ENCODE measurements at places on chromosomes 3 and 15.

DNA sequence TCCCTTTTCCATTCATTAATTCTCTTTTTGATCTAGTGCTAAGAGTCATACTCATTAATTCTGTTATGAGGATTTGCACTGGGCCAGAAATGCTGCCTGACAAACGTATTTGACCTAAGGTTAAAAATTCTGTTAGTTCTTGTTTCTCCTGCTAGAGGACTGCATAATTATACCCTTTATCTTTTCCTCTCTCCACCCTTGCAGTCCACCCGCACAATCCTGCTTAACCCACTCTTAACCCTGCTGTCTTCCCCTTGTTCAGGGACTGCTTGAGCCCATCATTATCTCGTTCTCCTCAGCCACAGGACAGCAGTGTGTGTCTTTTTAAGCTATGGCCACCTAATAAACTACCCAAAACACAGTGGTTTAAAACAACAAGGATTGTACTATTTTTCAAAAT lies 31.1 kb upstream of the DYNC1LI1 start:
- no peak for DNase-seq

GRCh38 chr15:41501191-41501917 lies 7.7 kb downstream of the ITPKA start:
- DNase-seq, result no peak

DNA sequence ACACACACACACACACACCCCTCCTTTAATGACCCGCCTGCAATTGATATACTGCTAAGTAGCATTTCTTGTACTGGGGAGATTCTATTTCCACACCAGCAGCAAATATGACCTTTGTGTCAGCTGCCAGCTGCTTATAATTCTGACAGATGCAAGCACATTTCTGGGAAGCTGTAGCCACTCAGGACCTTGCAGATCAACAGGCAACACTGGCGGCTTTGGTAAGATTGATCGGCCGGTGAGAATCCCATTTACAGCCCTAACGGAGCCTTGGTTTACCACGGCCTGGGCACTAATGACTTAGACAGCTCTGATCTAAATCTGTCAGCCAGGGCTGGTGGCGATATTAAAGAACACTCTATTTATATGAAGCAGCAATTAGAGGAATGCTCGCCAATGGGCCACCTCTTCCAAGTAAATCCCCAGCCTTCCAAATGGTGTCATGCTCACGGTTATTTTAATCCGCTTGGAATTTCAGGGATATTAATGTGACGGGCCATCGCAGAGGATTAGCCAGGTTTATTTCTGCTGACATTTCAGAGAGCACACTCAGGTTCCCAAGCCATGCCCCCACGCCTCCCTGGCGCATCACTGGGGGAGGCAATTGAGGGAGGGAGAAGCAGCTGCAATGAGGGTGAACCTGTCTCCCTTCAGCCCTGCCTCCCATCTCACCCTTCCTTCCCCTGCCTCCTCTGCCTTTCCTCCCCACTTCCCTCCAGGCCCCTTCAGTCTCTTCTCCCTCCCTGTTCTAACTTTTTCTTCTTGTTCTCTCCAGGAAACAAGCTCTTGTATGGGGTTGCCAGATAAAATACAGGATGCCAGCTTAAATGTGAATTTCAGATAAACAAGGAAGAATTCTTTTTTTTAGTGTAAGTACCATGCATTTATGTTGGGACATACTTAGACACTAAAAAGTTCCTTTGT lies 287.0 kb downstream of the TLE3 start:
- no peak for DNase-seq

GRCh38 chr3:170780955-170781354 lies 89.0 kb downstream of the RPL22L1 start:
- no peak for DNase-seq

DNA sequence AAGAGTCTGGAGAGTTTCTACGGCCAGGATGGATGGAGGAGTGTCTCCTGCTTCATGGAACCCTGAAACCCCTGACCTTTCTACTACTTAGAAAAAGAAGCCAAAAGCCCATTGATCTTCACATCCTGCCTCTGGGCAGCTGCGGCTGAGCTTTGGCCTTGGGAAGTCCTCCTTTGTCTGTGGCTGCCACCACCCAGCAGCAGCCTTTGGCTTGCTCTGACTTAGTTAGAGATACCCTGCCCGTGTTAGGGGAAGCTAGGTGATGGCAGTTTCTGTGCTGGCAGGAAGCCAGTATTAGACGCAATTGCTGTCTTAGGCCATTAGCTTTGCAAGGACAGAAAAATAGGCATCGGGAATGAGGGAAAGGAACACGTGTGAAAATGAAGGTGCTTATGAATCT lies 18.8 kb downstream of the APH1B start:
- DNase-seq, result no peak

DNA sequence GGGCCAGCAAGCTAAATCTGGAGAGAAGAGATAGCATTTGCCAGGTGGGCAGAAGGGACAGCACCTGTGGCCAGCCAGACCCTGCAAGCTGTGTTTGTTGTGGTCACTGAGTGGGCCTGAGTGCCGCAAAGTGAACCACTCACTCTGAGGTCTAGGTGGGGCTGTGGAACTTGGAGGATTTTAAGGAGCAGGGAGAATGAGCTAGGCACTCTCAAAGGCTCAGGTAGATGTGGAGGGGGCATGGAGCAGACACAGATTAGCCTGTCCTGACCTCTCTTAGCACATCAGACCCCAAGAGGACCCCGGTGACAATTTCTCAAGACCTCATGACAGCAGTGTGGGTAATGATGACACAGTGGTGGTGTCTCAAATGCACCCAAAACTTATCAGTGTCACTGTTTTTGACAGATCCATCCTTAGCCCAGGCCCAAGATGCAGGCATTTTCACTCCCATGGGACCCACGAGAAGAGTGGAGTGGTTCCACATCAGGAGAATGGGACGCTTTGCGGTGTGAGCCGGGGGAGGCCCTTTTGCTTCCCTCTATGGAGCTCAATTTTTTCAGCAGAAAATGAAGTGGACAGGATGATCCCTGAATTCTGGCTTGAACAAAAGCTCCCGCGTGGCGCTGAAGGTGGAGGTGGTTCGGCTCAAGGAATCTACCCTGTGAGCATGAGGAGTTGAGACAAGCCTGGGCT lies 43.8 kb upstream of the TLE3 start:
- no peak for DNase-seq

DNA sequence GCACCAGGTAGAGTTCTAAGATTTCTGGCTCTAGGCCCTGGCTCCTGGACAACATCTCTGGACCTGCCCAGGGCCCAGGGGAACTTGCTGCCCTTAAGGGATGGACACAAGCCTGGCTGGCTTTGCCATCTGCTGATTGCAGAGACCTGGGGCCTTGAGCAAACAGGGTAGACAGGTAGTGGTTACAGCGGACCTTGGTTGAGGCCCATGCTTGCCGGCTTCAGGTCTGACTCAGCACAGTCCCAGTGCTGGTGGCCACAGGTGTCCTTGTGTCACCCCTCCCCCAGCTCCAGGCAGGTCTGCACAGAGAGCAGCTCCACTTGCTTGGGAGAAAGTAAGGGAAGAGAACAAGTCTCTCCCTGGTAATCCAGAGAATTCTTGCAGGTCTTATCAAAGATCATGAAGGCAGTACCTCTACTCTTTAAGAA lies 15.9 kb upstream of the ACTL6A start:
- DNase-seq, result no peak

DNA sequence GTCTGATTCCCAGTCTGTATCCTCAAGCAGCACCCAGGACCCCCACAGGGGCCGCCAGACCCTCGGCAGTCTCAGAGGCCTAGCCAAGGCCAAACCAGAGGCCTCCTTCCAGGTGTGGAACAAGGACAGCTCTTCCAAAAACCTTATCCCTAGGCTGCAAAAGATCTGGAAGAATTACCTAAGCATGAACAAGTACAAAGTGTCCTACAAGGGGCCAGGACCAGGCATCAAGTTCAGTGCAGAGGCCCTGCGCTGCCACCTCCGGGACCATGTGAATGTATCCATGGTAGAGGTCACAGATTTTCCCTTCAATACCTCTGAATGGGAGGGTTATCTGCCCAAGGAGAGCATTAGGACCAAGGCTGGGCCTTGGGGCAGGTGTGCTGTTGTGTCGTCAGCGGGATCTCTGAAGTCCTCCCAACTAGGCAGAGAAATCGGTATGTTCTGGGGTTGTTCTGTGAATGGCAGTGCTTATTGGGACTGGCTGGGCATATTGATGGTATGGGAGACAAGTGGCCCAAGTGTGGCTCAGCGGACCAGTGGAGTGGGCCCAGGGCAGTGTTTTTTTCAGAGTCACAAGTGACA lies 96.3 kb downstream of the RPL39L start:
- no peak for DNase-seq

DNA sequence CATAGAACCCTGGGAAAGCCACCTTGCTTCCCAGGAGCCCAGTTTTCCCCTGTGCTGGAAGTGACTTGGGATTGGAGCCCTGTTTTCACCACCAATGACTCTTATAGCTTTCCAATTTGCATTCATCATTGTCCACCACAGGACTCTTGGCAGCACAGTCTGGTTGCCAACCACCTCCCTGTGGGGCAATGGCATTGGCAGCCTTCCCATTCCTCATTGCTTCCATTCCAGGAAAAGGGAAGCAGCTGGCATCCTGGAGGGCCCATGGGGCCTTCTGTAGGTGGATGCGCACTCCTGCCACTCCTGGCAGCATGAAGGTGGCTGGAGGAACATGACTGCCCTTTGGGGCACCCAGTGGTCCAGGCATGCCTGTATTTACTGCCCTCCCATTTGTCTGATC lies 57.7 kb downstream of the FEM1B start:
- peak; percentile 69 for DNase-seq

GRCh38 chr15:73630921-73631362 lies 2.2 kb downstream of the NPTN start:
- no peak for DNase-seq

GRCh38 chr3:17580901-17581300 lies 161.5 kb downstream of the TBC1D5 start:
- no peak for DNase-seq

GRCh38 chr15:80288131-80288530 lies 36.1 kb upstream of the CTXND1 start:
- no peak for DNase-seq

- no peak for DNase-seq
These were observed 56.4 kb downstream of the PLD1 start for GRCh38 chr3:171753665-171754408.

- no peak for DNase-seq
These were observed 253.8 kb upstream of the ARL6 start for GRCh38 chr3:97510795-97511194.

- no peak for DNase-seq
These were observed 139.9 kb downstream of the TJP1 start for GRCh38 chr15:29682361-29682760.

DNA sequence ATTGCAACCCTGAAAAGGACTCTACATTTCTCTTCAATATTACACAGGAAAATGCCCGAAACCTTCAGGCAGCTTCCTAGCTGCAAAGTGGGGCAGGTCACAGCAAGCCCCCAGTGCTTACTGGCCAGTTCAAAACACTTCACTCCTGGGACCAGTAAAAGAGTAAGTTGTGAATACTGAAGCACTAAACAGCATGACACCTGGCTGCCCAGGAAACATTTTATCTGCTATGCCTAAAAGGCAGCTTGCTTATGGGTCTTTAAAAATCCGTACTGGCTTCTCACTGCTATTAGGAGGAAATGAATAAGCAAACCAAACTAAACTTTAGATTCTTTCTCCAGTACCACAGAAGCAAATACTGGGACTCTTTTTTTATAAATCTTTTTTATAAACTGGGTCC lies 457.9 kb upstream of the ALCAM start:
- no peak for DNase-seq

GRCh38 chr3:151446002-151446340 lies 14.9 kb downstream of the IGSF10 start:
- no peak for DNase-seq

GRCh38 chr3:21158861-21159542 lies 592.0 kb downstream of the ZNF385D start:
- DNase-seq, result no peak

DNA sequence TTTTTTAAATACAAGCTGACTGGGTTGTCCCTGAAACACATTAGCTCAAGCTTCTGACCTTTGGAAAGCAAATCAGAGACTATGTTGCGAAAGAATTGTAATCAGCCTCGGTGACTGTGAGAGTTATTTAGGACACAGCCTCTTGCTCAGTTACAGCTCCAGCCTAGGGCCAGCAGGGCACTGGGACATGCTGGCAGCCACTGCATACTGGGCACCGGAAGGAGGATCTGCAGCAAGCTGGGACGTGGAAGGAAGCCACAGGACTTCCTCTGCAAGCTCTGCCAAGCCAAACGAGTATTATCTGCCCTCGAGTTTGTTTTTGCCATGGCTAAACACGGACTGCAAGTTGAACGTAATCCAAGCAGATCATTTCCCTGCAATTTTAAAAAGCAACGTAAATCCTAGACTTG lies 24.4 kb upstream of the COPG1 start:
- peak; percentile 82 for DNase-seq

DNA sequence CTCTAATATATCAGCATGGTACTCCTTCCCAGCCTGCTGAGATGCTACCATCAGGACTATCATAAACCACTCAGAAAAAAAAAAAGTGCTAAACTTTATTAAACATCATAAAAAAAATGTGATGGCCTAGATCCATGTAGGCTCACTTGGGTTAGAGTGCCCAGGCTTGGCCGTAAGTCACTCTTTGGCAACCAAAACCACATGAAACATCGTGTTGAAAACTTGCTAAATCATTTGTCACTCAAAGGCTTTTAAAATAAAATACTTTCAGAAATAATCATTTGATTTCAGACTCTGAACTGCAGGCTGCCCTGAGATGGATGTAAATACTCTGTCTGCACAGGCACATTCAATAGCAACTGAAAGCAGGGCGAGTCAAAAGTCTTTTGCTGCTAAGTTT lies 78.4 kb upstream of the WNT5A start:
- no peak for DNase-seq

- no peak for DNase-seq
These were observed 60.4 kb upstream of the KCNAB1 start for GRCh38 chr3:156059950-156060501.

DNA sequence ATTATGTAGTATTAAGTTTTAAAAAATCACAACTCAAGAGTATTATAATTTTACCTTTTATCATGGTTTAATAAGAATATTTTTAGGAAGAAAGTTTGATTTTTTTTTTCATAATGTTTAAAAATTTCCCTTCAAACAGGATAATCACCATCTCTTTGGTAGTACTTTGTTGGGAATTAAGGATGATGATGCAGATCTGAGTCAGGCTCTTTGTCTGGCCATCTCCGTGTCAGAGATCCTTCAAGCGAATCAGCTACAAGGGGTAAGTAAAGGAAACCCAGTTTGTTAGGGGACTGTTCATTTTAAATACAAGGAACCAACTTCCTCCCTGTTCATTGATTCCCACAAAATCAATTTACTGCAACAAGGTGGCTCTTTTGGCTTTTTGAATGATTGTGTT lies 36.8 kb upstream of the NIT2 start:
- DNase-seq, result no peak

- DNase-seq, result no peak
These were observed 356.8 kb downstream of the FOXP1 start for GRCh38 chr3:71226565-71227269.

Data from tibial artery (tissue), 4 donors.